AG04450 (cell line): ENCODE measurements at places on chromosomes 2 and 18. TPM values are rescaled to one million over a fixed set of nuclear protein-coding genes. Genes with fewer than 3 reads are reported as not detected.

- DNase-seq = no peak
These were observed 138.3 kb downstream of the DDX1 start for GRCh38 chr2:15729709-15730544.

GRCh38 chr18:46429649-46430224 lies 227.3 kb downstream of the LOXHD1 start:
- DNase-seq = no peak

DNA sequence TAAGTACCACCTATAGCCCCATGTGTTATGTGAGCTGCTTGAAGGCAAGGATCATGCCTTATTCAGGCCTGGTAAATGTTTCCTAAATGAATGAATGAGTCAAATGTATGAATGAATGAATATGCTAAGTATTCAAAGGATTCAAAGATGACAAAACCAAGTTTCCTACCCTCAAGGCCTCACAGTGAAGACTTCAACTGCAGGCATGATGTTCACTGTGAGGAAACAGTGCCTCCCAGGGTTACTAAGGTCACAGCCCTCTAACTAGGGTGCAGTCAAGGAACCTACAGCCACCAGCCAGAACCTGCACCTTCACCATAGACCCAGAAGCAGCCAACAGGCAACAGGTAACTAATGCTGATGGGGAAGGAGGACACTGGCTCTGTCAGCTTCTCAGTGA lies 69.3 kb downstream of the SUMO1 start:
- DNase-seq = no peak

- DNase-seq = no peak
These were observed 106.7 kb downstream of the XRCC5 start for GRCh38 chr2:216215658-216216390.

The CPLX4 gene
- polyA plus RNA-seq = not detected in 2 replicates

- DNase-seq = no peak
These were observed 156.1 kb downstream of the DYSF start for GRCh38 chr2:71609441-71609840.

GRCh38 chr18:63267975-63268721 lies 51.4 kb downstream of the BCL2 start:
- DNase-seq = no peak

The GPC1 gene
- polyA plus RNA-seq = 46.8 and 72.0 TPM in 2 replicates

DNA sequence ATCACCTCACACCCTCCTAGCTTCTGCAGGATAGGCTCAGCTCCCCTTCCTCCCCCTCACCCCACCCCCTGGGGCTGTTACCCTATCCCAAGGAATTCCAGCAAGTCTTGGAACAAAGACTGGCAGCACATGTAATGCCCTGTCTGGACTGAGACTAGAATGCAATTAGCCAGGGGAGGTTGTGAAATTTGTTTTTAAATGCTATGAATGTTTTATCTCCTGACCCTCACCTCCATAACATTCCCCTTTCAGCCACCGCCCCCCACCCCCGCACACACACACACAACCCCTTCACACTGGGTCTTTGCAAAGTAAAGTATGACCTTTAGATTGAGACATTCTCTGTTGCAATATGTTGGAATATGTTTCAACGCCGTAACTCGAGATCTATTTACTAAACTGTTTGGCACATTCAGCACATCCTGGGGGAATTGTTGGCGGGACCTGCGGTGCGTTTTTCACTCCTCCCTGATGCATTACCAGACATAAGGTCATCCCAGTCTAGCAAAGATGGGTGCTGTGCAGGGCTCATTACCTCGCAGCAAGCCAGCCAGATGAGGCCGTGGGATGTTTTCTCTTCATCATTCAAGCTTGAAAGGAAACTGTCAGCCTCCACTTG lies 290.7 kb upstream of the SLC14A2 start:
- peak; percentile 11 for DNase-seq

DNA sequence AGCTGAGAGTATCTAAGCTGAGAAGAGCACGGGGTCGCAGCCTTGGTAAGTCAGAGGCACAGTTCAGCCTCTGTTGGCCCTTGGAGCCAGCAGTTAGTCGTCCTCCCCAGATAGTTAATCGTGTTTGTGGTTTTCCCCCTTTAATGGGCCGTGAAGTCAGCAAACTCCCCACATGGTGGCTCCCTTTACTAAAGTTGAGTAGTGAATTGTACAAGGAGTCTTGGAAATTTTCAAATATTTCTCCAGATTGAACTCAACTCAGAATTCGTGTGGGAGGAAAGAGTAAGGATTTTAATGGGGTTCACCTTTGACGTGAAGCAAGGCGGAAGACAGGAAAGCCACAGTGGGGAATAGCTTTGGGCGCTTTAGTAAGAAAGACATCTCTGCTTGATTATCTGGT lies 2.4 kb upstream of the ADCYAP1 start:
- no peak for DNase-seq

DNA sequence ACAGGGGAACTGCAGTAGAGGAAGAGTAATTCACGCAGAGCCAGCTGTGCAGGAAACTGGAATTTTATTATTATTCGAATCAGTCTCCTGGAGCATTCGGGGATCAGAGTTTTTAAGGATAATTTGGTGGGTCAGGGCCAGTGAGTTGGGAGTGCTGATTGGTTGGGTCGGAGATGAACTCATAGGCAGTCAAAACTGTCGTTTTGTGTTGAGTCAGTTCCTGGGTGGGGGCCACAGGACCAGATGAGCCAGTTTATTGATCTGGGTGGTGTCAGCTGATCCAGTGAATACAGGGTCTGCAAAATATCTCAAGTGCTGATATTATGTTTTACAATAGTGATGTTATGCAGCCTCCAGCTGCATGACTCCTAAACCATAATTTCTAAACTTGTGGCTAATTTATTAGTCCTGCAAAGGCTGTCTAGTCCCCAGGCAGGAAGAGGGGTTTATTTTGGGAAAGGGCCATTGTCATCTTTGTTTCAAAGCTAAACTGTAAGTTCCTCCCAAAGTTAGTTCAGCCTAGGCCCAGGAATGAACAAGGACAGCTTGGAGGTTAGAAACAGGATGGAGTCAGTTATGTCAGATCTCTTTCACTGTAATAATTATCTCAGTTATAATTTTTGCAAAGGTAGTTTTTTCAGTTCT lies 67.0 kb downstream of the ASAP2 start:
- no peak for DNase-seq

DNA sequence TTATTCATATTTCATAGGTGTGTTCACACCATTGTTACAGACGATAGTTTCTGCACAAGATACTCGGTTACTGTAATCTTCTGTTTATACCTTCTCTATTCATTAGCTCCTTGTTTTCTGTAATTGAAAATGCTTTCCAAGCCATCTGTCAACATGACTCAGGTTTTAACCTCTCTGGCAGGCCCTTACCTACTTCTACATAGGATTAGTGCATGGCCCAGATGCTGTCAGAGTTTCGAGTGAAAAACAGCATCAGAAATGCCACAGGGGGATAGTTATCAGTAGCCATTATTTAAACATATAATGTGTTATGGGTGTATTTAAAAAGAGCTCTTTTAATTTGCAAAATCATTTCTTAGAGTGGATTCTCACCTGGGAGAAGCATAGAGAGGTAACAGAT lies 596.4 kb downstream of the FBXO15 start:
- no peak for DNase-seq

GRCh38 chr18:62245699-62246098 lies 58.6 kb downstream of the RELCH start:
- DNase-seq = no peak

- no peak for DNase-seq
These were observed 1.5 kb upstream of the IL1RL2 start for GRCh38 chr2:102185347-102185746.

DNA sequence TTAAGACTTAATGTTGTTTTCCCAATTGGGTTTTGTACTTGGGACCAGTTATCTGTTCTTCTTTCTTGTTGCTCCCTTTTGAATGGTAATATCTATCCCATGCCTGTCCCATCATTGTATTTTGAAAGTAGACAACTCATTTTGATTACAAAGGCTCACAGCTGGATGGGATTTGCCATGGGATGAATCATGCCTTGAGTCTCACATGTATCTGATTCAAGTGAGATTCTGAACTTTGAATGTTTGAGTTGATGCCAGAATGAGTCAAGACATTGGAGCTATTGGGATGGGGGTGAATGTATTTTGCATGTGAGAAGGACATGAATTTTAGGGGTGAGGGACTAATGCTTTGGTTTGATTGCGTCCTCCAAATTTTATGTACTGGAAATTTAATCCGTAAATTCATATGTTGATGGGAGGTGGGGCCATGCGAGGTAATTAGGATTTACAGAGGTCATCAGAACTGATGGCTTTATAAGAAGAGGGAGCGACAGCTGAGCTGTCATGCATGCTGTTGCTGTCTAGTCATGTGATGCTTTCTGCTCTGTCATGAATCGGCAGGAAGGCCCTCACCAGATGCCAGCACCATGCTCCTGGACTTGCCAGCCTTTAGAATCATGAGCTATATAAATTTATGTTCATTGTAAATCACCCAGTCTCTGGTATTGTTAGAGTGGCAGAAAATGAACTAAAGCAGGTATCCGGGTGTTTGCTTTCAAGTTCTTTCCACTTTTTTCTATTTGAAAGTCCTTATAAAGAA lies 741.3 kb upstream of the RAB6C start:
- DNase-seq = no peak

The PLCD4 gene
- polyA plus RNA-seq = 4.7 and 4.9 TPM in 2 replicates

The SMYD1 gene
- not detected in 2 replicates for polyA plus RNA-seq

- DNase-seq = no peak
These were observed 56.9 kb upstream of the WIPF1 start for GRCh38 chr2:174654419-174654941.

The SFT2D3 gene
- polyA plus RNA-seq = 4.3 and 5.3 TPM in 2 replicates

GRCh38 chr2:126637386-126637785 lies 18.6 kb upstream of the GYPC start:
- no peak for DNase-seq

- no peak for DNase-seq
These were observed 277.5 kb downstream of the PRKCE start for GRCh38 chr2:45928946-45929345.

GRCh38 chr2:144523596-144524117 lies 3.7 kb upstream of the ZEB2 start:
- DNase-seq = no peak

The EVX2 gene
- not detected in 2 replicates for polyA plus RNA-seq

The HOXD10 gene
- not detected in 2 replicates for polyA plus RNA-seq

DNA sequence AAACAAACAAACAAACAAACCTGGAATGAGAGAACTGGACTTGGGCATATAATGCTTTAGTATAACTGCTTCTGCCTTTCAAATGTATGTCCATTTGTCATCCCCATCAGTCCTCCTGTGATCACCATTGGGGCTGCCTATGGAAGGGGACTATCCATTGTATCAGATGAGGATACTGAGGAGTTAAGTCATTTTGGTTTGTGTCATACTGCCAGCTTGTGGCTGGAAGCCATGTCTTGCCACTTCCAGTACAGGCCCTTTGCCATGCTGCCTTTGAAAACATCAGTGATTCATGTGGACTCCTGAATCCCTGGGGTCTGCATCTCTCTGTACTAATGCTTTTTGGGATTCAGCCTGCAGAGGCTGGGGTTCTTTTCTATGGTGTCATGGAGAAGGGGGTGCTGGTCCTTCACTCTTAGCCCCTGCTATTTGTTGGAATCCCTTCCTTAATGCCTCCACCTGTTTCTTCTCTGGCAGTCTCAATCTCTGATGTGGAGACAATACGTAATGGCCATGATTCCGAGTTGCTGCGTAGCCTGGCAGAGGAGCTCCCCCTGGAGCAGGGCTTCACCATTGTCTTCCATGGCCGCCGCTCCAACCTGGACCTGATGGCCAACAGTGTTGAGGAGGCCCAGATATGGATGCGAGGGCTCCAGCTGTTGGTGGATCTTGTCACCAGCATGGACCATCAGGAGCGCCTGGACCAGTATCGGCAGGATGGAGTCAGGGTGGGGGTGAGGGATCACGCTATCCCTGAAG lies 10.6 kb downstream of the PLCD4 start:
- DNase-seq = no peak

DNA sequence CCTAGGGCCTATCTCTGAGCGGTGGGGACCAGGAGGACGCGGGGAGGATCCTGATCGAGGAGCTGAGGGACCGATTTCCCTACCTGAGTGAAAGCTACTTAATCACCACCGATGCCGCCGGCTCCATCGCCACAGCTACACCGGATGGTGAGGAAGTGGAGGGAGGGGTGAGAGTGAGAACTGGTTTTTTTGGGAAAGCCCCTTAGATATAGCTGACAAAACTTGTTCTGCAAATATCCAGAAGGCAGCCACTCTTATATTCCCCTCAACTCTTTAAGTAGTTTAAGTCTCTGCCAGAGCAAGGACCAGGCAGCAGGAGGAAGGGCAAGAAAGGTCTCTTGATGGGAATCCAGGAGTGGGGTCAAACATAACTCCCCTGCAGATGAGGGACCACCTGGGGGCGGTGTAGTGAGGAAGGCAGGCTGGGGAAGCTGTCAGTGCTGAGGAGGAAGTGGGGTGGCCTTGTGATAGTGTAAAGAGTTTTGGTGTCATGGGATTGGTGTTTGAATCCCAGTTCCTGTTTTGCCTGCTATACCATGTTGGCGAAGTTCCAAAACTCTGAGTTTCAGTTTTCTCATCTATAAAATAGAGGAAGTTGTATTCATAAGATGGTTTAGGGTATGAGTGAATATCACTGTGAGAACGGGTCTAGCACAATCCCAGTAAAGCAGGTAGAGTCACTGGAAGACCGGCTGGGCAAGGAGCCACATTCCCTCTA lies 3.4 kb downstream of the NAGK start:
- DNase-seq = no peak

DNA sequence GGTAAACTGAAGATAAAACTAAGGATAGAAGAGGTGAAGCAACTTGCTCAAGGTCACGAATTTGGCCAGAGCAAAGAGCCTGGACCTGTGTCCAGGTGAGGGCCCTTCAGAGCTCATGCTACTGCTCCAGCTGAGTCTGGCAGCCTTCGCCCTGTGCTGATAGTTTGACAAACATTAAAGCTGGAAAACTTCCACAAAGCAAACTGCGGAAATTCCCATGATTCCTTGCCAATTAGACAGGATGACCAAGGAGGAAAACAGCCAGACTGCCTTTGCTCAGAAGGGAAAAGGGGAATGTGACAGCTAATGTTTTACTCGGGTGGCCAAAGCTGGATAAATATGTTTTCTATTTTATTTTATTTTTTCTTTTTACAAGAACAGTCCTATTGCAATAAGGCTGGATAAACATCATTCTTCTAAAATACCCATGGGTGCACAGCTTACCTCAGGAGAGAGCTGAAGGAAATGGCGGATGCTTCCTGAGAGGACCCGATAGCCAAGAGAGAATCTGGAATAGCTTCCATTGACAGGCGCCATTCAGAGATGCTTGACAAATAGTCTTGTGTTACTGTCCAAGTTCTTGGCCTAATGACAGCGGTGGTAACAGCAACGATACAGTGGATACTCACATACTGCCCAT lies 5.3 kb upstream of the CTAGE1 start:
- peak; percentile 42 for DNase-seq

The ATP5F1A gene
- polyA plus RNA-seq = 805 and 937 TPM in 2 replicates

GRCh38 chr2:47056374-47056773 lies 98.7 kb downstream of the STPG4 start:
- peak; percentile 68 for DNase-seq

The ABCG5 gene
- not detected in 2 replicates for polyA plus RNA-seq

The PLB1 gene
- polyA plus RNA-seq = 1.4 and 1.6 TPM in 2 replicates

The CCBE1 gene
- polyA plus RNA-seq = 40.4 and 51.5 TPM in 2 replicates

GRCh38 chr2:55807900-55808299 lies 114.3 kb upstream of the PNPT1 start:
- DNase-seq = no peak

GRCh38 chr2:166419616-166419934 lies 43.8 kb upstream of the SCN9A start:
- peak; percentile 21 for DNase-seq
